GM04504 (cell line): ENCODE measurements at places on chromosomes 13 and 19.

GRCh38 chr13:39321574-39321973 lies 281.4 kb downstream of the LHFPL6 start:
- DNase-seq, result no peak

DNA sequence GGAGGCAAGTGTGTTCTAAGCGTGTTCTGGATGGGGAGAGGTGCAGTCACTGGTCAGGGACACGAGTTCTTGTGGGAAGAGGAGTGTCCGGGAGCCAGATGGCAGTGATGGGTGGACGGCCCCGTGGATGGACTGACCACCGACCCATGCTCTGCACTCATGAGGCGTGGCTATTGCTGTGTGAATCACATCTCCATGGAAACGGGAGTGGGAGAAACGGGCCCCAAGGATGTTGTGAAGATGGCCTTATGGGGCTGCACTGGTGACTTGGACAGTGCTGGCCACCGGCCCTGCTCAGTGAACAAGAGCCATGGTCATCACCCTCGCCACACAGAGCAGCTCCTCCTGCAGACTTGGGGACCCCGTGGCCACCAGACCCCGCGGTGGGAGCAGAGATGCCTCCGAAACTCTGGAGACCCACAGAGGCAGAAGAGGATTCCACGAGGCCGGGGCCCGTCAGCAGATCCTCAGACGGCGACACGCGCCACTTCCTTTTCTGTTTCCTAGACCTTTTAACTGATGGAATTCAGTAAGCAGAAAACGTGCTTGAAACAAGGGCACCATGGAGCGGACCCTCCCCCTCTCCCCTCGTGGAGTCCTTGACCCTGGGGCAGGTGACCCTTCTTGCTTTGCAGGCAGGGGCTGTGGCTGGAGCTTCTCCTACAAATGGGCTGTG lies 47.5 kb downstream of the GAS6 start:
- no peak for DNase-seq

GRCh38 chr13:73212482-73212881 lies 153.7 kb downstream of the KLF5 start:
- no peak for DNase-seq

GRCh38 chr13:80870186-80870585 lies 529.3 kb upstream of the SPRY2 start:
- no peak for DNase-seq

GRCh38 chr13:105670179-105670990 lies 865.1 kb downstream of the EFNB2 start:
- DNase-seq, result no peak

- no peak for DNase-seq
These were observed 1193.8 kb downstream of the SLITRK1 start for GRCh38 chr13:82688400-82688994.

- DNase-seq, result no peak
These were observed 924 bp downstream of the RGCC start for GRCh38 chr13:41458187-41458760.

- no peak for DNase-seq
These were observed 140.9 kb downstream of the NDFIP2 start for GRCh38 chr13:79621902-79622301.

GRCh38 chr13:46008631-46009030 lies 43.9 kb downstream of the ZC3H13 start:
- no peak for DNase-seq

DNA sequence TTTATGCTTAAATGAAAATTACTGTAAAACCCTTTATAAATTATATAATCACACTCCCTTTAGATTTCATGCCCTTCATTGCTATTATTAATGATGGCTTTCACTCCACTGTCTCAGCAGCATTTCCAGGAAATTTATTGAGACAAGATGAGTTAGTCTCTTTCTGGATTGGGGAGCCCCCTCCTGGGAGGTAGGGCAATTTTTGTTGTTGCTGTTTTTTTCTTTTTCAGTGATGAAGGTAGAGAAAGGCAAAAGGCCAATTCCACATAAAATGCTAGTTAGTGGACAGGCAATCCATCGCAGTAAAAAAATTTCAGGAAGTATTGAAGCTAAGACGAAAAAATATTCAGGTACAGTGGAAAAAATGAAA lies 80.2 kb downstream of the TEX26 start:
- DNase-seq, result peak; percentile 8

GRCh38 chr19:7787141-7787540 lies 24.1 kb downstream of the CLEC4M start:
- DNase-seq, result no peak

- DNase-seq, result no peak
These were observed 7.5 kb downstream of the IZUMO2 start for GRCh38 chr19:50155520-50156109.

DNA sequence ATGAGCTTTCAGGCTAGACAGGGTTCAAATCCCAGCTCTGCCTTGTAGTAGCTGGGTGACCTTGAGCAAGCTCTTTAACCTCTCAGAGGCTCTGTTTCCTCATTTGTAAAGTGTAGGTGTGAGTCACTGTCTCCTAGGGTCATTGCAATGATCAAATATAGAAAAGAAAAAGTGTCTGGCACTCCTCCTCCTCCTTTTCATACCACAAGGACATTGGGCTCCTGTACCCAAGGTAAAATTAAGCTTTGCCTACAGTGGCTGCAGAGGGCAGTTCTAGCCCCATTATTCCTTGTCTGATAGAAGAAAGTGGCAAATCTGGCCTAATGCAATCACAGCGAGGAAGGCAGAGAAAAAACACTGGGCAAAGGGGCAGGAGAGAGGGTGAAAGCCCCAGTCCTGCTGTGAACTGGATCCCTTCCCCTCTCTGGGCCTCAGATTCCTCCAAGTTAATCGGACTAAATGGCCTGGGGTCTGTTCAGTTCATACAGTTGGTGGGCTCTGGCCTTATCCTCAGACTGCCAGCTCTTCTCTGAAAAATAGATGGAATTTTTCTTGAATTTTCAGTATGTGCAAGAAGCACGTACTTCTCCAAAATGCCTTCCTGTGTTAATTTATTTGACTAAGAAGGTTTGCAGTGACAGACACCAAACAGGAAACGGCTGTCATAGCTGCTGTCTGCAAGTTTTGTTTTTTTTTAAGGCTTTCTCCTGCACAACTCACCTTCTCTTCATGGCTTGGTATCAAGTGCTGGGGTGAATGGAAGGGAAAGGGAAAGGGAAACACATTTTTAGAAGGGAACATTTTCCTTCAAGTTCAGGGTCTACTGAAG lies 35.3 kb downstream of the RGCC start:
- no peak for DNase-seq

DNA sequence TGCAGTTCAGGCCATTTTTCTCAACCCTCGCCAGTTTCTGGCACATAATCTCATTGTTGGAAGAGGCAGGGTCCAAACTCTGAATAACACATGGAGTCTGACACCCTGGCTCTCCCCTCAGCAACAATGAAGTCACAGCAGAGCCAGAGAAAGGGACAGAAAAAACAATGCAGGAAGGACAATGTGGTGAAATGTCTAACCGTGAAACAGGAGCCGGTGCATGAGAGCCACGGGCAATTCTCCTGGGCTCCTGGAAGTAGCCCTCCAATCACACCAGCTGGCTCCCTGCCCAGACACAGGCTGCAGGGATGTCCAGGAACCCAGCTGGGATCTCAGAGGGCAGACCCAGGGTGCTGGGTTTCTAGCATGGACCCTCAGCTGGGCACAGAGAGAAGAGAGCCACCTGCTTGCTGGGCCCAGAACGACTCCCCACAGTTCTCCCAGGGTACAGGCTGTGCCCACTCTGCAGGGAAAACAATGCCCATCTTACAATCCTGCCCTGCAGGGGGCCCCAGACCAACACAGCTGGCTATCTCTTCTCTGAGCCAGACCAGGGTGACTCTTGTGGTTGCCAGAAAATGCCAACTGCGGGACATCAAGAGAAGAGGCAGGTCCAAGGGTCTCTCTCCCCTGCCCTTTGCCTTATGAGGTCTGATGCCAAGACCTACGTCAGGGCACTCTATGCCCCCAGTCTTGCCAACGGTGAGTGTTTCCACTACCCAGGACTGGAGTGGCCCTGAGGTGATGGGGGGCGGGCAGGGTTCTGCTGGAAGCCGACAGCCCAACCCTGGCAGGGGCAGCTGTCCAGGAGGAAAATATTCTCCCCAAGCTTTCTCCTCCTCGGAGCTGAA lies 64.5 kb downstream of the CEBPG start:
- DNase-seq, result no peak

GRCh38 chr19:46515879-46516350 lies 20.2 kb upstream of the PNMA8B start:
- no peak for DNase-seq
